Mesendoderm (in vitro differentiated cells): ENCODE measurements at places on chromosomes 13 and 19.

- DNase-seq: no peak
Observed at GRCh38 chr13:95926231-95926630, 127.0 kb downstream of the UGGT2 start.

GRCh38 chr19:5136073-5136855 is 167.4 kb downstream of the KDM4B start:
- no peak for DNase-seq

DNA sequence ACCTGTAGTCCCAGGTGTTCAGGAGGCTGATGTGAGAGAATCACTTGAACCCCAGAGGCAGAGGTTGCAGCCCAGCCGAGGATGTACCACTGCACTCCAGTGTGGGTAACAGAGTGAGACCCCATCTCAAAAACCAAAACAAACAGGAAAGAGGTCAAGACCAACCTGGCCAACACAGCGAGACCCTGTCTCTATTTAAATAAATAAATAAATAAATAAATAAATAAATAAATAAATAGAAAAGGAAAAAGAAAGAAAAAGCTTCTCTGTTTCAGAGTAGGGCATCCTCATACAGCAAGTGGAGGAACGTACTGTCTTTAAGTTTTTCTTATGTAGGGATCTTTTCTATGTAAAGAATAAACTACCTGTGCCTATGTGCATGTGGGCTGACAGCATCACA is 2.3 kb downstream of the ZNF700 start:
- no peak for DNase-seq

GRCh38 chr13:112616586-112617362 is 28.8 kb upstream of the TUBGCP3 start:
- DNase-seq: peak; percentile 75

DNA sequence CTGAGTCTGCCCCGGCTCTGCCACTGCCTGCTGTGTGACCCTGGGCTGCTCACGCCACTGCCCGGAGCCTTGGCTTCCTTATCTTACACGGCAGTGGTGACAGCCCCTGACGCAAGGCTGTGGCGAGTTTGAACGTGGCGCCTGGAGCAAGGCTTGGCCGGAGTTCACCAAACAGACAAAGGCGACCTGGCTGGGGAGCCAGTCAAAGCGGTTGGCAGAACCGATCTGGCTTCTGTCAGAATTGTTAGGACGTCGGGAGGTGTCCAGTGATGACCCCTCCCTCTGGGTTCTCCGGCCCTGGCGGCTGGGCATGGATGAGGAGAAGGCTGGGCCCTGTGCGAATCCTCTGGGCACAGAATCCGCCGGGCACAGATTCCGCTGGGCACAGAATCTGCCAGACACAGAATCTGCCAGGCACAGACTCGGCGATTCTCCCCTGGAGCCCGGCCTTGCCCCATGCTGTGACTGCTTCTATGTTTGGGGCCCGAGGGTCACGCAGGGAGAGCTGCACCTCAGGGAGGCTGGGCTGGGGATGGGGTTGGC is 11.7 kb upstream of the TMEM255B start:
- DNase-seq: no peak

DNA sequence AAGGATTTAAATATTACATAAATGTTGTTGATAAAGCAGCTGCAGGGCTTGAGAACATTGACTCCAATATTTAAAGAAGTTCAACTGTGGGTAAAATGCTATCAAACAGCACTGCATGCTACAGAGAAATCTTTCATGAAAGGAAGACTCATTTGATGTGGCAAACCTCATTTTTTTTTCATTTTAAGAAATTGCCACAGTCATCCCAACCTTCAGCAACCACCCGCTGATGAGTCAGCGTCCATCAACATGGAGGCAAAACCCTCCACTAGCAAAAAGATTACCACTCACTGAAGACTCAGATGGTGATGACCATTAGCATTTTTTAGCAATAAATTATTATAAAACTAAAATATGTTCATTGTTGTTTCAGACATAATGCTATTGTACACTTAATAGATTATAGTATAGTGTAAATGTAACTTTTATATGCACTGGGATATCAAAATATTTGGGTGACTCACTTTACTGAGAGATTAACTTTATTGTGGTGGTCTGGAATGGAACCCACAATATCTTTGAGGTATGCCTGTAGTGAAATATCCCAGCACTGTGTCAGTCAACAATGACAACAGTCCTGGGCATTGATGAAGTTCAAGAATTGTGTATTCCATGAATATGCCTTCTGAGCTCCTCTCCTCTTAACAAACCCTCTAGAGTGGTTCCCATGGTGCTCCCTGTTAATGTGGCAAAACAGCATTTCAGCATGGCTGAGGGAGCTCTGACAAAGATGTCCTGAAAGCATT is 52.4 kb upstream of the SOX21 start:
- peak; percentile 21 for DNase-seq

GRCh38 chr13:68023838-68024581 is 793.9 kb upstream of the PCDH9 start:
- no peak for DNase-seq

DNA sequence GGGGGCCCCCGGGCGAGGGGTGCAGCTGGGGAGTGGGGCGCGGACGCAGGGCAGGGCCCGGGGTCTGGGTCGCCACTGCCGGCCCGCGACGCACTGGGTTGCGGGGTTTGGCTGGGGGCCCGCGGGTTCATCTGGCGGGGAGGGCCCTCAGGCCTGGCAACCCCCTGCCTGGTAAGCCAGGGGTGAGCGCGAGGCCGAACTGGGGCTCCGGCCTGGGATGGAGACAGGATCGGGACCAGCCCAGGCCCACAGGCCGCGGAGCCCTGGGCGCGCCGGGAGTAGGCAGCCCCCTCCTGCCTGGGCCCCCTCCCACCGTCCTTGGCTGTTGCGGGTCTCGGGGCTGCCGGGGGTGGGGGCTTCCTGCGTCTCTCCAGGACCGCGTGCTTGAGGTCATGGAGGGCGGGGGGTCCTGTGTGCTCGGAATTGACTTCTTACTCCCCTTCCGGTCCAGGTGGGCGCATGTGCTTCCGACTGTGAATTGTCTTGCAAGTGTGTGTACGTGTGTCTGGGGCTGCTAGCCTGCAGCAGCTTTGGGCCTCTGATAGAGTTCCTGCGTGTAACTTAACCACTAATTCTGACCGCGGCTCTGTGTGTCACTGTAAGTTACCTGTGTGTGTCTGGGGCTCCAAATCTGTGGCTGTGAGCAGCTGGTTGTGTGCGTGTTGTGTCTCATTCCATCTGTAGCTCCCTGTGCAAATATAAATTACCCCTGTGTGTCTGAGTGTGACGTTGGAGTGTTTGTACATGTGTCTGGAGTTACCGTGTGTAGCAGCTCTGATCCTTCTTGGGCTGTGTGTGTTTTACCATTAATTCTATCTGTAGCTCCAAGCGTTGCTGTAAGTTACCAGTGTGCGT is 751 bp downstream of the GRAMD1A start:
- peak; percentile 66 for DNase-seq

GRCh38 chr13:69264362-69265334 is 843.0 kb upstream of the ATXN8OS start:
- DNase-seq: peak; percentile 3

- peak; percentile 81 for DNase-seq
Observed at GRCh38 chr19:41409288-41409687, 11.7 kb downstream of the BCKDHA start.

- peak; percentile 76 for DNase-seq
Observed at GRCh38 chr19:4326837-4327251, 11.8 kb downstream of the STAP2 start.

DNA sequence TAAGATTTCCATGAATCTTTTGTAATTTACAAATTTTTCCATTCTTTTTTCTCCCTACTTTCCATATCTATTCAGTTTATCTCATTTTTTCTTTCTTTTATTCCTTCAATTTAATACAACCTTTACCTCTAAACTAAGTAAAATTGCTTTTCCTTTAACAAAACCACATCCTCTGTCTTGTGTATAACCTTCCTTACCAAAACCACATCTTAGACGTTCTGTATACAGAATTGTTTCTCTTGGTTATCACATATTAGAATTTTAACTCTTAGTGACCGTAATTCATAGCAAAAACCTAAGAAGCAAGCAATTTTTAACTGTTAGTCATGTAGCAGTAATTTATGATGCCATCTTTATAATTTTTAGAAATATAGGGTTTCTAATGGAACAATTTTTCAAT is 15.0 kb downstream of the PPP5C start:
- DNase-seq: no peak

DNA sequence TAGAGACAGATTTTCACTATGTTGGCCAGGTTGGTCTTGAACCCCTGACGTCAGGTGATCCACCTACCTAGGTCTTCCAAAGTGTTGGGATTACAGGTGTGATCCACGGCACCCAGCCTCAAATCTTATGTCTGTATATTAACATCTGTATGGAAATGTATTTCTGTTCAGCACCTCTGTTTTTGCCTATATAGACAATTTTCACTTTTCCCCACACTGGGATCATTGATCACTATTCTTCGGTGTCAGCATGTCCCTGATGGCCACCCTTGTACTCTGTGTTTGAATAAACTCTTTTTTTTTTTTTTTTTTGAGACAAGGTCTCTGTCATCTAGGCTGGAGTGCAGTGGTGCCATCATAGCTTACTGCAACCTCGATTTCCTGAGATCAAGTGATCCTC is 3.2 kb upstream of the ZNF627 start:
- DNase-seq: no peak

DNA sequence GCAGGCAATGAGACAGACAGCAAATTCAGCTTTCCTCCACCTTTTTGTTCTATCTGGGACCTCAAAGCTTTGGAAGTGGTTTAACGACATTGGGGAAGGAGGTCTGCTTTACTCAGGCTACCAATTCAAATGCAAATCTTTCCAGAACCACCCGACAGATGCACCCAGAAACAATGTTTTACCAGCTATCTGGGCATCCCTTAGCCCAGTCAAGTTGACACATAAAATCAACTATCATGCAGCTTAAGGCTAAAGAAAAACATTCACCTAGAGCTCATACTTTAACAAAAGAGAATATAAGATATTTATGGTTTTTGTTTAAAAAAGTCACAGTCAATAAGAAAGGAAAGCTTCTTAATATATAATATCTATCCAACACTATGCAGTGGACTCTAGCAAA is 246.0 kb downstream of the NALCN start:
- no peak for DNase-seq

- peak; percentile 88 for DNase-seq
Observed at GRCh38 chr19:50556282-50557008, 11.8 kb downstream of the LRRC4B start.

GRCh38 chr13:77599351-77599750 is 63.8 kb downstream of the SCEL start:
- no peak for DNase-seq

DNA sequence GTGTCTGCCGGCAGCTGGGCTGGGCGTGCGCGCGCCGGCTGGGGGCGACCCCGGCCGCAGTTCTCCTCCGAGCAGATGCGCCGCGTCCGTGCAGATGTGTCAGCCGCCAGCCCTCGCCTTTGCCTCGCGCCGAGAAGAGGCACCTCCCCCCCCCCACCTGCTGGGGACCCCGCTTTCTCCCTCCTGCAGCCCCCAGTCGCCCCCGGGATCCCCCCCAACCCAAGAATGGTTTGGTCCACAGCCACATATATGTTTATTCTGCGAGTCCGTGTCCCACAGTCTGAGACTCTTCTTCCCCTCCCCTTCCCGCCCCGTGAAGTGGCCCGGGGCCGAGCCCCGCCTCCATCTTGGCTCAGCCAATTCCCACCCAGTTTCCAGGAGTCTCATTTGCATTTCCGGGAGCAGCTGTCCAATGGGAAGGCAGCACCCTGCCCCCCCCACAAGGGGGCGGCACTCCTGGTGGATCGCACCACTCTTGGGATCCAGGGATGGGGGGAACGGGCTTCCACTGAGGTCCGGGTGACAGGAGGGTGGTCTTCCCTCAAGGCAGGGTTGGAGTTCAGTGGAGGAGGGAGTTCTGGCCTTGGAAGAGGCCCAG is 8.6 kb downstream of the ISOC2 start:
- DNase-seq: peak; percentile 92

DNA sequence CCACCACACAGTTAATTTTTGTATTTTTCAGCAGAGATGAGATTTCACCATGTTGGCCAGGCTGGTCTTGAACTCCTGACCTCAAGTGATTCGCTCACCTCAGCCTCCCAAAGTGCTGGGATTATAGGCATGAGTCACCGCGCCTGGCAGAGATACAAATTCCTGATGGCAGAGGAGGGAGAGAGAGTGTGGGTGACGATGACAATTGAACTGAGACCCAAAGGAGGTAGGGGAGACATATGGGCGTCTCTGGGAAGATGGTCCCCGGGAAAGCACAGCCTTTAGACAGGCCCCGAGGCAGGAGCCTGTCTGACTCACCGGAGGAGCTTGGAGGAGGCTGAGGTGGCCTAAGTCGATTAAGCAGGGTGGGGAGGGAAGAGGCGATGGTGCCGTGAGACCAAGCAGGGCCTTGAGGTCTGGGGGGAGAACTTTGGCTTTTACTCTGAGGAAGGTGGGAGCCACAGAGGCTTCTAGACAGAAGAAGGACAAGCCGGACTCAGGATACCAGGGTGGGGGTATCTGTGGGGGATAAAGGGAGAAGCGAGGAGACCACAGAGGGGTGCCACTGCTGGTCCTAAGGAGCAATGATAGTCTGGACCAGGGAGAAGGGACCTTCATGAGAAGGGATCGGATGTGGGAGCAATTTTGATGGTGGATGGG is 38.2 kb downstream of the ARRDC2 start:
- DNase-seq: peak; percentile 18

- DNase-seq: peak; percentile 96
Observed at GRCh38 chr13:102402290-102402689, 442 bp upstream of the FGF14 start.

DNA sequence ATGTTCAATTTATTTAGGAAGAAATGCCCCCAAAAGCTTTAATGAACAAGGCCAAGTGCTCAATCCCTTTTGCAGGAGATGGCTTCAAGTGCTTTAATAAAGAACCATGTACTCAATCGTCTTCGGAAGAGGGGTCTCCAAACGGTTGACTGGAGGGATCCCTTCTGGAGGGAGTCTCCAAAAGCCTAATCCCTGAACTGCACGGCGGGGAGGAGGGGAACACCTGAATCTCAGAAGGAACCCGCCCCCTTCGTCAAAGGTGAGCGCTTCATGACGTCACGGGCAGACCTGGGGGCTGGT is 505 bp downstream of the PAF1 start:
- DNase-seq: no peak

- DNase-seq: no peak
Observed at GRCh38 chr13:95564733-95565291, 12.3 kb downstream of the CLDN10 start.

GRCh38 chr19:4474514-4475022 is 2.5 kb downstream of the HDGFL2 start:
- peak; percentile 94 for DNase-seq

- no peak for DNase-seq
Observed at GRCh38 chr13:41306271-41307145, 4.6 kb upstream of the NAA16 start.

DNA sequence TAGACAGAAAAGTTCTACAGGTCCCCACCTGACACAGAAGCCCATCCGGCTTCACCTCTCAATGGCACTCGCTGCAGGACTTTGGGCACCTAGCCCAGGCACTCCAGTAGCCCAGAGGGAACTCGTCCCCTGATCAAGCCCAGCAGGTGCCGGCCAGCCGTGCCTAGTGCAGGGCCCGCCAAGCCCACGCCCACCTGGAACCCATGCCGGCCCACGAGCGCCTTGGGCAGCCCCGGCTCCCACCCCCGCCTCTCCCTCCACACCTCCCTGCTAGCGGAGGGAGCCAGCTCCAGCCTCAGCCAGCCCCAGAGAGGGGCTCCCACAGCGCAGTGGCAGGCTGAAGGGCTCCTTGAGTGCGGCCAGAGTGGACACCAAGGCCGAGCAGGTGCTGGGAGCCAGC is 268.8 kb downstream of the SLITRK1 start:
- DNase-seq: no peak
